ENCODE measurements at places on chromosomes 1 and 21.

- no peak for DNase-seq
- H3K4me3 ChIP-seq: no peak overlapping the region
- peaks cover 3% of the 10 kb centered on the region for H3K36me3 ChIP-seq
- H3K27ac ChIP-seq: no peak overlapping the region
- no peaks in the 10 kb centered on the region for H3K27me3 ChIP-seq
Measured at GRCh38 chr1:243727503-243728203, 122.4 kb downstream of the AKT3 start.

DNA sequence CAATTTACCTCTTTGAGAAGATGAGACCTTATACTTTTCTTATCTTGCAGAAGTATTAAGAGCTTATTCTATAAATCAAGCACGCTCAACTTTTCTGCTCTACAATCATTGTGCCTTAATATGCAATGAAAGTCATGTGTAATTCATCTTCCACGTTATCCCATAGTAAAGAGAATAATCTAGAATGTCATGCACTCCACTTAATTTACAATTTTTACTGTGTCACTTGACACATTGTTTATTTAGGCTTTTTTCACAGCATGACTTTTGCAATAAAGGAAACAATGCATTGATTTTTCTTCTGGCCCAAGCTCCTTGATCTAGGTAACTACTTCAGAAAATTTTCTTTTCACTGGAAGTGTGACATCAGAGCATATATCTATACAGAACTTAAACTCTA lies 290.9 kb downstream of the HHIPL2 start:
- no peak overlapping the region for H3K4me3 ChIP-seq
- no peaks in the 10 kb centered on the region for H3K4me1 ChIP-seq
- H3K27me3 ChIP-seq: no peaks in the 10 kb centered on the region
- DNase-seq: no peak

GRCh38 chr1:245752561-245752960 lies 597.8 kb downstream of the KIF26B start:
- no peaks in the 10 kb centered on the region for H3K27me3 ChIP-seq
- peaks cover 4% of the 10 kb centered on the region for H3K4me1 ChIP-seq
- H3K4me3 ChIP-seq: no peak overlapping the region
- no peaks in the 10 kb centered on the region for H3K36me3 ChIP-seq
- no peak for DNase-seq

DNA sequence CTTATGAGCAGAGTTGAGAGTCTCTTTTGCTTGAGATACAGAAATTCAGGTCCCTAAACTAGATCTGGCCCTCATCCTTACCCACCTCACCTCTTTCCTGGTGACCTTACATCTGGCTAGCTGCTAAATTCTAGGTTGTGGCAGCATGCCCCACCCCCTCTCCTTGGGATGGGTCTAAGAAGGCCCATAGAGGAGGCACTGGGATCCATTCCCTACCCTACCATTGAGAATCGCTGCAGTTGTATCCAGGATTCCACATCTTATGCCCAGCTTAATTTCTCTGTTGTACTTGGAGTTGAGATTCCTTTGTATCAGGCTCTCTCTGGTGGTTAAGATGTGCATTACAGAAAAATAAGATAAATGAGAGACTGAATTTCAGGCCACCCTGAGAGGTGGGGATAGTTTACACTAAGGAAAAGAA lies 9.5 kb upstream of the TMEM39B start:
- no peak for DNase-seq
- peaks cover 3% of the 10 kb centered on the region for H3K4me1 ChIP-seq
- H3K36me3 ChIP-seq: peaks cover 3% of the 10 kb centered on the region

- no peaks in the 10 kb centered on the region for H3K36me3 ChIP-seq
- H3K27me3 ChIP-seq: no peaks in the 10 kb centered on the region
- no peak for DNase-seq
- no peak overlapping the region for H3K4me3 ChIP-seq
Measured at GRCh38 chr1:107110326-107110725, 30.5 kb upstream of the NTNG1 start.

DNA sequence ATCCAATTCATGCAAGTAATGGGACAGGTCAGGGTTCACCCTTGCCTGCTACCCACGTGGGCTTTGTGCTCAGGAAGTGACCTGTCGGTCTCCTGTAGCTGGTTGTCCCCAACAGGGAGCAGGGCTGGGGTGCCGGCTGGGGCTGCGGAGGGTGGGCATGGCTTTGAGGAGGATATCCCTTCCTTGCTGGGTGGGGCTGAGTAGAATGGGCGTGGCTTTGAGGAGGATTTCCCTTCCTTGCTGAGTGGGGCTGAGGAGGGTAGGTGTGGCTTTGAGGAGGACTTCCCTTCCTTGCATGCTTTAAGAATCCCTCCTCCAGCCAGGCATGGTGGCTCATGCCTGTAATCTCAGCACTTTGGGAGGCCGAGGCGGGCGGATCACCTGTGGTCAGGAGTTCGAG lies 151.3 kb downstream of the CLIC6 start:
- H3K36me3 ChIP-seq: no peaks in the 10 kb centered on the region
- no peaks in the 10 kb centered on the region for H3K27me3 ChIP-seq
- no peak overlapping the region for H3K4me3 ChIP-seq
- H3K27ac ChIP-seq: no peak overlapping the region

DNA sequence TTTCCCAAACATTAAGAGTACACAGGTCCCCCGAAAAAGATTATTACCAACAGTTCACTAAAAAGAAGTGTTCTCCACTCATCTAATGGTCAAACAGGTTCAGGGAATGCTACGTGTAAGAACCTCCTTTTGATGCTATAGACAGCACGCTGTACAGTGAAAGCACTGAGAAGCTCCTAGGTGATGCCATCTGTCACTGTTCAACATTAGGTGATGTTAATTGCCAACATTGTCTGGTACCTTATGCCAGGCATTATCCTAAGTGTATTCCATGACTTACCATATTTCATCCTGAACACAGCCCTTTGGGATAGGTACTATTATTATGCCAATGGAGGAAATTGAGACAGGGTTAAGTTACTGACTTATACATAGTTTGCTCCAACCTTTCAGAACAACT lies 82.1 kb downstream of the DAB1 start:
- DNase-seq: no peak
- no peaks in the 10 kb centered on the region for H3K36me3 ChIP-seq
- H3K4me3 ChIP-seq: no peak overlapping the region
- no peaks in the 10 kb centered on the region for H3K4me1 ChIP-seq

DNA sequence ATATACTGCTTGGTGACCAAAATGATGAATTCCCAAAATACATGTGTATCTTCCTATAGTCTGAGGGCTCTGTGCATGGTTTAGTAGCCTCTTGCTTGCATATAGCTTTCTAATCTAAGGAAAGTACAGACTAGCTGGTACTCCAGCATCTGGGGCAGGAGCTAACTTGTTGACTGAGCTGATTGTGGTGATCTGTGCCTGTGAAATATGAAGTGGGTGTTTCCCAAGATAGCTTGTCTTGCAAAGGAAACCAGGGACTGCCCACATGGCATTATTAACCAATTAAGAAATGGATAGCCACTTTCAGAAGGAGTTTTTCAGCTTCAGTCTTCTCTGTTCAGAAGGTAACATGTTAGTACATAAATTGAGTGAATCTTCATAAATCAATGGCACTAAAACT lies 219.8 kb downstream of the NEGR1 start:
- DNase-seq: no peak
- no peaks in the 10 kb centered on the region for H3K36me3 ChIP-seq
- H3K4me1 ChIP-seq: no peaks in the 10 kb centered on the region
- H3K27ac ChIP-seq: no peak overlapping the region

DNA sequence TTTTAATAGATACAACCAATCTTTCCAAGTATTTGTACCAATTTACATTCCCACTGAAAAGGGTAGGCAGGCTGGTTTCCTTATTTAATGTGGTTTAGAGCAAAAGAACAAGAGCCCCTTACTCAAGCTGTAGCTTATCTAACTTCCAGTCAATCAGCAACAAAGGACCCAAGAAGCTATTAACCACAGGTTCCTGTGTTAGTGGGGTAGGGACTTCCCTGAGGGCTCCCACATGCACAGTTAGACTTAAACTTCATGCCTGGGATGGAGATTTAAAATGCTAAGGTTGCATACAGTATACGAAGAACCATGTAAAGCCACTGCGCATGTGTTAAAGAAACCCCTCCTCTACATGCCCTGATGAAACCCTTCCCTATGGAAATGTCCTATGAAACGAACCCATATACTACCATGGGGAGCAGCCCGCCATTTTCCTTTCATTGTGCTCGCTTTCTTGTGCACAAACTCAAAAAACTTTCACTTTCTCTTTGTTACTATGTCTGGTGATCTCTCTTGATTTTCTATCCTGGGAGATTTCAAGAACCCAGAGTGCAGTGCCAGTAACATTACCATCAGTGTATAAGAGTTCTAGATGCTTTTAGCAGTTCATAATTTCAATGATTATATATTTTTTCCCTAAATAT lies 23.3 kb upstream of the ST6GALNAC5 start:
- H3K27me3 ChIP-seq: no peaks in the 10 kb centered on the region
- H3K27ac ChIP-seq: no peak overlapping the region
- no peak for DNase-seq
- H3K4me3 ChIP-seq: no peak overlapping the region

Measured in iPS DF 6.9 (cell line).